ENCODE measurements at places on chromosomes 16 and 17.

- DNase-seq: no peak
Measured at GRCh38 chr17:44038604-44039011, 23.8 kb upstream of the TMEM101 start.

- no peak for DNase-seq
Measured at GRCh38 chr17:43994272-43995149, 9.9 kb upstream of the NAGS start.

DNA sequence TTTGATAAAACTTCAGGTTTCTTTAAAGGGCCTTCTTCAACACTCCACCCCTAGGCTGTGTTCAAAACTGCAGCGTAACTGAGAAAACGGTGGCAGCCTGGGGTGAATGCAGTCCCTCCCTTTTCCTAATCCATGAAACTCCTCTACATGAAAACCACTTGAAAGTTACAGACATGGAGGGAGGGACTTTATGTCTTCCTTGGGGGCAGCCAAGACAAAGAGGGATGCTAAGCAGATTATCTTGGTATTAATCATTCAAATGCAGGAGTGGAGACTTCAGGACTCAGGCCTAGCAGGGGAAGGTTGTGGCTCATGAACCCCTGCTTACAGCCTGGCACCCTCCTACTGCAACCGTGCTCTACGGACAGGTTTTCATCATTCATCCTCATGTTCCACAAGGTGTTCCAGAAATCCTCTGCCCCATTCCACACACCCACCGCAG, 46.8 kb downstream of the RNF112 start:
- no peak for DNase-seq

- DNase-seq: no peak
Measured at GRCh38 chr16:81659249-81659648, 119.8 kb upstream of the PLCG2 start.

DNA sequence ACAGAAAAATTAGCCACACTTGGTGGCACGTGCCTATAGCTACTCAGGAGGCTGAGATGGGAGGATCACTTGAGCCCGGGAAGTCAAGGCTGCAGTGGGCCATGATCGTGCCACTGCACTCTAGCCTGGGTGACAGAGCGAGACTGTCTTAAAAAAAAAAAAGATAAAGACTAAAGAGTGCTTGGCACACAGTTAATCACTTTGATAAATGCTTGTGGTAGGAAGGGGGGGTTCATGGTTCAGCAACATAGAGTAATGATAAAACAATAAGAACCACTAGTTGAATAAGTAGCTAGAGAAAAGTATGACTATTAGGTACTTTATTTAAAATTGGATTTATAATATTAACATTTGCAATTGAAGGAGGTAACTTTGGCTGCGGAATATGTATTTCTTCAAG, 43.3 kb downstream of the USP32 start:
- DNase-seq: no peak

DNA sequence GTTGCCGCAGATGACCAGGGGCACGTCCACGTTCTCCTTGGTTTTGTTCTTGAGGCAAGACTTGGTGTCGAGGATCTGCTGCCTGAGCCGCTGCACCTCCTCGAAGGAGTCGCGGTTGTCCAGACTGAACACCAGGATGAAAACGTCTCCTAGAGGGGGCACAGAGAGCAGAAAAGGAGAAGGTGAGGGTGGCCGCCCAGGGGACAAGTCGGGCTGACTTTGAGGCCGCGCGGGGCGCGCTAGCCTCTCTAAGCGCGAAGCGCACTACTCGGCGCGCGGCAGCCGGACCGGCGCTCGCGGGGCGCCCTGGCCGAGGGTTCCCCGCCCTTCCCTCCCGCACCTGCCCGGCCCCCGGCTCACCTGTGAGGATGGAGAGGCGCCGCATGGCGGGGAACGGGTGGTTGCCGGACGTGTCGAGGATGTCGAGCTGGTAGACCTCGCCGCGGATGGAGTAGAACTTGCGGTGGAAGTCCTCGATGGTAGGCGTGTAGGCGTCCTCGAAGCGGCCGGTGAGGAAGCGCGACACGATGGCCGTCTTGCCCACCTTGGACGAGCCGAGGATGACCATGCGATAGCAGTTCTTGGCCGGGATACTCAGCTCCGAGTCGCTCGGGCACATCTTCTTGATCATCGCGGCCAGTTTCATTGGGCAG, 533 bp downstream of the RASD1 start:
- no peak for DNase-seq

- no peak for DNase-seq
Measured at GRCh38 chr17:70517816-70518215, 348.5 kb downstream of the KCNJ2 start.

DNA sequence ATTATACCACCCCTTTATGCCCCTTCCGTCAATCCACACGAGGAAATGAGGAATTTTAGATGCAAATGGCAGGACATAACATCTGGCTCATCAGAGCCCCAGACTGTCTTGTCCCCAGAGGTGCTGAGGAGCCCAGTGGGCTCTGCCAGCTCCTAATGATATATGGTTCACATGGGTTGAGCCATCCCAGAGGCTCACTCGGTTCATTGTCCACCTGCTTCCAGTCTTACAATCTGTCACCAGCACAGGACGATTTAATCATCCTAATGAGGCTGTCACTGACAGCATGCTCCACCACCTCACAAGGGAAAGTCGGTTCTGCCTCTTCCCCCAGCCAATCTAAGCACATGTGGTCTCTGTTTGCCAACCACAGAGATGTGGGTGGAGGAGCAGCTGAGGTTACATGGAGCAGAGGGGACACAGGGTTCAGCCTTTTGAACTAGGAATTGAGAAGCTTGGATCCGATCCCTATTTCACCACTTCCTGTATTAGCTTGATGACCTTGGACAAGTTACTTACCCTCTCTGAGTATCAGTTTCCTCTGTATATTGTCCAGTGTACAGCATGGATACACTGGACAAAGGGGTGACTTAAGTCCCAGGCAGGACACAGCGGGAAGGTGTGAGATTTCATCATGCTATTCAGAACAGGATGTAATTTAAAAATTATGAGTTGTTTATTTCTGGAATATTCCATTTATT, 27.0 kb upstream of the DHX8 start:
- DNase-seq: no peak

Measured in activated CD8-positive, alpha-beta memory T cell treated with anti-CD3 and anti-CD28 coated beads for 4 hours (primary cell).